ENCODE measurements at places on chromosomes 5 and 9.

GRCh38 chr9:127011772-127012171 lies 97.2 kb downstream of the RALGPS1 start:
- DNase-seq, result no peak

GRCh38 chr5:126355940-126356339 lies 67.3 kb upstream of the GRAMD2B start:
- no peak for DNase-seq

- no peak for DNase-seq
Measured at GRCh38 chr9:16429671-16430070, 440.8 kb downstream of the BNC2 start.

GRCh38 chr9:36968574-36969215 lies 65.4 kb downstream of the PAX5 start:
- DNase-seq, result no peak

- no peak for DNase-seq
Measured at GRCh38 chr5:154923441-154924430, 14.3 kb downstream of the GEMIN5 start.

DNA sequence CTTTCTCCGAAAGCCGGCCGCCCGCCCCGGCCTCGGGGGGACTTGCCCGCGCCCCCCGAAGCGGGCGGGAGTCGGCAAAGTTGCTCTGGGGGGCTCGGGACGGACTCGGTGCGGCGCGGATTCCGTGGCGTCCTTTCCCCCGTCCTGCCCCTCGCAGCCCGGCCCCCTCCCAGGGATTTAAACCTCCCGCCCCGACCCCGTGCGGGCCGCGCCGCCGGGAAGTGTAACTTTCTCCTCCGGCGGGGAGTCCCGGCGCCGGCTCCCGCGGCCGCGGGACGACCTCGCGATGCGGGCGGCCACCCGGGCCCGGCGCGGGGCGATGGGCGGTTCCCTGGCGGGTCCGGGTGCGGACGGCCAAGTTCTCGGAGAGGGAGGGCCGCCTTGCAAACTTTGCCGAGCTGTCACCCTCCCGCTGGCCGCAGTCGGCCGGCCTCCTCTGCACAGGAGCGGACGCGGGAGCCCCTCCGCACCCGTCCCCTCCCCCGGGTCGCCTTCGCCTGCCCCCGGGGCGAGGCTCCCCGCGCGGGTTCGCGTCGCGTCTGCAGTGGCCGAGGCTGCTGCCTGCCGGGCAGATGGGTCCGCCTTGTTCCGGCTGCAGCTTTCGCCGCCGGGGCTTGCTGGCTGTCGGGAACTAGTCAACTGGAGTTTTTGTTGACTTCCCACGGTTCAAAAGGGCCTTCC lies 732 bp downstream of the PBX3 start:
- peak; percentile 20 for DNase-seq

DNA sequence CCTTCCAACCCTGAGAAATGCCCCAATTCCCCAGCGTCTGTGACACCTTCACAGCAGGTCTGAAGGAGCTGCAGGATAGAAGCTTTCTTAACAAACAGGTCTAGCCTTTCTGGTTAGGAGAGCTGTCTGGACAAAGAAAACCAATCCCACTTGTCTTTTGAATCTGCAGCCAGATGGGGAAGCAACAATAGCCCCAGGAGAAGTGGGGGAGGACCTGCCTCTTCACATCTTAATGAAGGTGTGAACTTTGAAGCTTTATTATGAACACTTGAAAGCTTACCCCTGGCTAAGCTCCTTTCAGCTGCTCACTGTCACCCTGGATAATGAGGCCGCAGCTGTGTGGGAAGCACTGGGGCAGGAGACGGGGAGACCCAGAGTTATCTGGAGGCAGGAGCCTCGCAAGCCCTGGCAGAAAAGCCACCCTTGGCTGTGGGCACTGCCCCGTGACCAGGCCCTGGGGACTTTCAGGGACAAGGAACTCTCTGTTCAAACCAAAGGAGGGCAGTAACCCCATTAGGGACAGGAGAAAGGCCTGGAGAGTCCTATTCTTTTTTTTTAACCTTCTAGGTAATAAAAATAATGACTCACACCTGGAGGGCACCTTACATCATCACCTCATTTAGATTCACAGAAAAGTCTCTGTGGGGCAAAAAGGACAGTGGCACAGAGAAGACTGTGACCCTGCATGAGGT lies 151.8 kb upstream of the RAD23B start:
- DNase-seq, result no peak

DNA sequence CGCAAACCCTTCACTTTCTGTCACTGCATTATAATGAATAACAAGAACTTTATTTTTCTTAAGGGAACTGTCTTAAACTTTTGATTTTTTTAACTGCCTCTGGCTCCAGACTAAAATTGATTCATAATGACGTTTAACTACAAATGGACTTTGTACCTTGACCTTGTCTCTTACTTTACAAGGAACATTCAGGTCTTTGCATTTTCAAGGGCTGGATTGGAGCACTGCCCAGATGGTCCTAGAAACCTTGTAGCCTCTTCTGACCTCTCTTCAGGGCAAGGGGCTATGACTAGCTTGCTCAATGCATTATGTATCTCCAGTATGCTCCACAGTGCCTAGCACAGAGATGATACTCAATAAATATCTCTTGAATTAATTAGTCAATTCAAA lies 612.6 kb upstream of the CLINT1 start:
- no peak for DNase-seq

DNA sequence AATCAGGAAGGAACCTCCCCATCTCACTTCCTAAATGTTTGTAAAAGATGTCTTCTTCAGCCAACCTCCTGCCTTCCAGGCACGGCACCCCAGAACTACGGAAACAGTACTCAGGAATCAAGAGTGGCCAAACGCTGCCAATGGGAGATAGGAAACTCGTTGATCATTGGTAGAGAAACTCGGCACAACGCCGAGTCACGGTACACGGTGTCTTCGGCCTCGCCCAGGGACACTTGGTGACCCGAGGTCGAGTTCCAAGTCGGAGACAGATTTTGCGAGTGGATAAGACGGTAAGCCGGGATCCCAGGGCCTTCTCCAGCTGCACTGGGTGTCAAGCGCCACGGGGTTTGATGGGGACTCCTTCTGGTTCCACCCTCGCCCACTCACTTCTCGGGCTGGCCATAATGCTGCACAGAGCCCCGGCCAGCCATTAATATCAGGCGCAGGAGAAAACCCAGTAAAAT lies 343 bp downstream of the KIAA0825 start:
- DNase-seq, result peak; percentile 38

DNA sequence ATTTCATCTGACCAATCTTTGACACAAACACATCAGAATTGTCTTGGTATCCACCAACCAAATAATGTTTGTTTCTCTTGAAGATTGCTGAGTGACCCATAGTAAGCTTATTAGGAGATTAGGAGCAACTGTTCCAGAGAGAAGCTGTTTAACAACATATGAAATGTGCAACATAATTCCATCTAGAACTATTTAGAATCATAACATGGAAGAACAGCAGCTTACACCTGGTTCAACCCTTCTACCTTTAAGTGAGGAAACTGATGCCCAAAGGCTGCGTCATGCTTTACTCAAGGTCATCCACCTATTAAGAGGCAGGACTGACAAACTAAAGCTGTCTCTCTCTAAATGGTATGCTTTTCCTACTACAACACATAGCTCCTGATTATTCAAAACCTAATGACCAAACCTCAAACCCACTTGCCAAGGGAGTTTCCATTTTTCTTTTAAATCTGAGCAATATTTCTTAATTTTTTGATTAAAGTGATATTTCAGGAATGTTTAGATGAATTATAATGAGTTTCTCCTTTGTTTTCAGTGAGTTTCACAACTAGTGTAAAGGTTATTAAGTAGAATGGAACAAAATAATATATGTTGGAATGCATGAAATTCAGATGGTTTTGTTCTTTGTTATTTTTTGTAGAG lies 545.9 kb downstream of the RAB3C start:
- DNase-seq, result no peak

DNA sequence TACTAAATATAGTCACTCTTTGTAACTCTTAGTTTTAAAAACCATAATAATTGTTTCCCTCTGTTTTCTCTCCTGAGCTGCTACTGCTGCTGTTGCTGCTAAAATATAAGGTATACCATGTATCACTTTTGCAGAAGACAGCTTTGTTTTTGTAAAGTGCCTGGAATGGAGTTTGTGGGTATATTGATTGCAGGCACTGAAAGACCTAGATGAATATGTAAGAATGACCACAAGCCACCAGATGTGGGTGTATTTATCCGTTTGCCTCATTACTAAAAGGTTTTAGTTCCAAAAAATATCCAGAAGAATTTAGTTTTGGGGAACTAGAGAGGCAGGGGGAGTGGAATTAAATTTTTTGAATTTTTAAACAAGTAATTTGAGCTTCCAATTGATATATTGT lies 151.1 kb upstream of the CDKN2B start:
- DNase-seq, result no peak

DNA sequence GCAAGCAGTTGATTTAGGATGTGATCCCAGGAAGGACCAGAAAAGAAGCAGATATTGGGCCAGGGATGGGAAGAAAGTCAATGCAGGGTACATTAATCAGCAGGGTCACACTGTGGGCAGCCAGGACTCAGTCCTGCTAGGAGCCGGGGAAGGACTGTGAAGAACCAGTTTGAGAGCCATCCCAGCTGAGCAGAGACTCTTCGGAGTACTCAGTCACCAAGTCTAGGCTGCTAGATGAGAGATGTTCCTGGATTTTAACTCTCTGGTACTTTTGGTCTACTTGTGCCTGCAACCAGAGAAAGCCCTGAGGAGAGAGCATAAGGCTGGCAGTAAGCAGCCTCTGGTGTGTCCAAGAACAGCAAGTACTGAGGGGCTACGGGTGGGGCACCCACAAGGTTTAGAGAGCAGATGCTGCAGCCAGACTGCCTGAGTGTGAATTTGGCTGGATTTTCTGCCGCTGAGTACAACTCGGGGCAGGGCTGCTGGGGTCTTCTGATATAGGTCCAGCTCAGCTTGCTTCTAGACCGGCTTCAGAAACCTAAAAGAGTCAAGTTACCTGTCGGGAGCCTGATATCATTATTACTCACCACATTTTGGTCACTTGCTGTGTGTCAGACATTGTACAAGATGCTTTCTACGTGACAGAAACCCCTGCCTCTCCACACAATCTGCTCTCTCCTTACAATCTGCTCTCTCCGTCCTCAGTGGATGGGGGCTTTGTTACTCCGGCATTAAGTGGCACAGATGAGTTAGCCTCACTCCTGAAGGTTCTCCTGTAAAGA lies 250.2 kb upstream of the GAS1 start:
- no peak for DNase-seq

DNA sequence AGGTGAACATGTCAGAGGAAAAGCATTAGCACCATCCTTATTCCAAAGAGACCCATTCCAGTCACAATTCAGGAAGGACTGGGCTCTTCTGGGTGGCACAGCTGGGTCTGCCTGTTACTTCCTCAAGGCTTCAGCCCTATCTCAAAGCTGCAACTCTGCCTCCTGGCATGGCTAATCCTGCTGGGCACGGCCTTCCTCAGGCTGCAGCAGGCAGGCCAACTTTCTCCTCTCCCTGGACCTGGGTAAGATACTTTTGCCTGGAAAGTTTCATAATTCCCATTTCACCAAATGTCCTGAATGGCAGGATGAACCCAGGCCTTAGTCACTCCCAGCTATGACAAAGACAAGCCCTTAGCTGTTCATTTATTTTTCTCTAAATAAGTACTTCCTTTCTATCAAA lies 50.1 kb downstream of the MACROH2A1 start:
- DNase-seq, result no peak

DNA sequence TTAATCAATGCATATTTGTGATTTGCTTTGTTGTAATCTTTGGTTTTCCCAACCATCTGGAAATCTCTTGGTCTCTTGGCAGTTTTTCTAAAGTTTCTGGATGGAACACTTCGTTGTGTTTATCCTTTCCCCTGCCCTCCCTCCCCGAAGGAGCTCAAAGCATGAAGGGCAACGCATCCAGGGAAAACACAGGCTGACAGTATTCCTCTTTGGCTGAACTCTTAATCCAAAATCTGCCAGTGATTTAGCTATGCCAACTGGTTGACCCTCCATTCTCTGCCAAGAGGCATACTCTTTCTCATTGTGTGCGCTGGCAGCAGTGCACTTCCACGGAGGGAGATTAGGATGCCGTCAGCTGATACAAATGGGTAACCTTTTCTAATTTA lies 20.5 kb downstream of the ZBTB34 start:
- no peak for DNase-seq

GRCh38 chr5:76404223-76405211 lies 1.4 kb downstream of the IQGAP2 start:
- DNase-seq, result peak; percentile 83

DNA sequence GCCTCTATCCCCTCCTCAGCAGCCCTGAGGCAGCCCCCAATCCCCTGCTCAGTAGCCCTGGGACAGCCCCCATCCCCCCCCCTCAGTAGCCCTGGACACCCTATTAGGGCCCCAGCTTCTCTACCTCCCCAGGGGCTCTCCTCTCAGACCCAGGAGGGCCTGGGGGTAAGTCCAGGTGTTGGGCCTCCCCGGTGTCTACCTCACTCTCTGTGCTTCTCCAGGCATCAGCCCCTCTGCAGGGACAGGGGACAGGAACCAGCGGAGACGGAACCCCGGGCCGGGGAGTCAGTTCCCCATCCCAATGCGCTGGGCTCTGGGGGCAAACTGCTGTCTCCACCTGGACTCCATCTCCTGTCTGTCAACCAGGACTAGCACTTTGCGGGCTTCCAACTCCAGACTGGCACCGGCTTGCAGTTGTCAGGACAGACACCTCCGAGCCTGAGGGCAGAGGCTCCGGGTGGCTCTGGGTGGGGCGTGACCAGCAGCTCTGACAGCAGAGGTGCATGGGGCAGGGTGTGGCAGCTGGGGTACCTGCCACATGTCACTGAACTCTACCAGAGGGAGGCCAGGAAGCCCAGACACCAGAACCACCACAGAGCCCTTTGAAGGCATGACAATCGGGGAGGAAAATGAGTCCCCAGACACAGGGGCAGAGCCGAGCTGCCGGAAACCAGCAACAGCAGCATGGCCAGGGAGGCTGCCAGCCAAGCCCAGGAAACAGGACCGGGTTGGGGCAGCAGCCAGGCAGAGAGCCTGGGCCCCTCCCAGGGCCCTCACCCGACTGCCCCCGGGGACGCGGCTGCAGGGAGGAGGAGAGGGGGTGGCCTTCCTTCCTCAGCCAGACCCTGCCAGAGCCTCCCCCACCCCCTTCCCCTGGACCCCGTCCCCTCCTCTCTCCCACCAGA lies 17.7 kb upstream of the UBAC1 start:
- DNase-seq, result peak; percentile 84

- no peak for DNase-seq
Measured at GRCh38 chr5:123599171-123599570, 87.2 kb downstream of the CSNK1G3 start.

- no peak for DNase-seq
Measured at GRCh38 chr9:91360551-91361290, 997 bp downstream of the AUH start.

DNA sequence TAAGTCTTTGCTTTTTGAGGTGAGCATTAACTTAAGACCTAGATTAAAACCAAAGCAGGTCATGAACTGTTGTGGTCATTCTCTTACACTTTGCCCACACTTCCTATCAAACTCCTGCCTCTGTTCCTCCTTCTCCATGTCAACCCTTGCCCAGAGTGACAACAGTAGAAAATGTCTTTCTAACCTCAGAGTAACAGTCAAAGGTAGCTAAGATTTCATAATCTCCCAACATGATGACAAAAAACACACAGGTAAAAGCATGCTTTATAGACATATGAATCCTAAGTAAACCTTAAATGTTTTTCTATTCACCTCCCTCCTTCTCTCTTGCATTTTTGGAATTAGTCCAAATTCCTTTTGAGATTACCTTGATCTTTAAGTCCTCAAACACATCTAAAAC lies 422.3 kb downstream of the SPATA31D1 start:
- DNase-seq, result no peak

Data from activated CD4-positive, alpha-beta T cell treated with anti-CD3 and anti-CD28 coated beads, Interleukin-2, amount 10 ng/mL, durations not matched to agents 7 days and 5 days (primary cell).